ENCODE measurements at places on chromosomes 6 and 20.

DNA sequence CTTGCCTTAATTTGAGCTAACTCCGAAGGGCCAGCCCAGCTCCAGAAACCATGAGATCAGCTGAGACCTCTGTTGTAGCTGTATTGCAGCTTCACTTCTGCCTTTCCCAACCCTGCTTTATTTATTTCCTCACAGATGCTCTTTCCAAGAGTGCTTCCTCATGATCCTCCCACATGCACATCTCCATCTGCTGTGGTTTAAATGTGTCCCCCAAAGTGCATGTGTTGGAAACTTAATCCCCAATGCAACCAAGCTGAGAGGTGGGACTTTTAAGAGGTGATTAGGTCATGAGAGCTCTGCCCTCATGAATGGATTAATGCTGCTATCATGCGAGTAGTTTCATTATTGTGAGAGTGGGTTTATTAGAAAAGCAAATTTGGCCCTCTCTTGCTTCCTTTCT is 164.4 kb upstream of the TAB2 start:
- no peak for DNase-seq

DNA sequence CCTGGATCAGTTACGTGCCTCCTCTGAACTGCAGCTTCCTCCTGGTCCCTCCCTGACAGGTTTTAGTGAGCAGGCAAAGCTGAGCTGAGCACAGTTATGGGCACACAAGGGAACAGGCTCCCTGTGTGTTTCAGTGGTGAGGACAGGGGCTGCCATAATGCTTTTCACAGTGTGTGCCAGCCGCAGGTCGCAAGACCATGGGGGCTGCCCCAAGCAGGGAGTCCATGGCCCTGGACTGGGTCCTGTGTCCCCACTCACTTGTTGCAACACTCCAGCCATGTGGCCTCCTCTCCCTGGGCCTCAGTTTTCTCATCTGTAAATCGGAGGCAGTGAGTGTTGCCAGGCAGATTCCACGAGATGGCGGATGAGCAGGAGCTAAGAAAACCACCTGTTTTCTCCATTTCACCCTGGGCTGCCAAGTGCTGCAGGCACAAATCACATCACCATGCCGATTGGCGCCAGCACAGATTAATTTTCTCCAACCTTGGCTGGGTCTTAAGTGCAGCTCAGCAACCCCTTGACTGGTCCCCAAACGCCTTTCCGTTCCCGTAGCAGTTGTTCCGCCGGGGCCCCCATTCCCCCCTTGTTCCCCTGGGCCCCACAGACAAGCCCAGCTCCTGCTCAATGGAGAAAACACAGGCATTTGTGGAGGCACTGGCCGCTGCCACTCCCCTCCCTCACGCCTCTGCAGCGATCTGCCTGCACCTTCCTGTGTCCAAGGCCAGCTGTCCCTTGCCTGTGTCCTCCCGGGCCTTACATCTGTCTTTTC is 57.1 kb upstream of the NNAT start:
- DNase-seq, result no peak

- DNase-seq, result no peak
Observed at GRCh38 chr6:153787341-153787606, 251.8 kb upstream of the OPRM1 start.

- DNase-seq, result peak; percentile 40
Observed at GRCh38 chr20:38581013-38581412, at the start of gene ADIG. ADIG (plus strand) TSS chr20:38581197; CDS start chr20:38581251, 54 bp downstream.

DNA sequence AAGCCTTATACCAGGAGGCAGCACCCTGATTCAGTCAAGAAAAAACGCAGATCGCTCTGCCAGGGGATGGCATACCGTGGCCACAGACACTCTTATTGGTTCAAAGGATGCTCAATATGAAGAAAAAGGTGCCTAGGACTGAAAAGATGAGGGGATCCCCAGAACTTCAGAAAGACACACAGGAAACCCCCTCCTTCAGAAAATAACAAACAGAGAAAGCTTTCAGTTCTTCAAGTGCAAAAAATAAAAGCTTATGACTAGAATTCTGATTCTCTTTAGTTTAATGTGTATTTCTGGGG is 17.7 kb upstream of the MYB start:
- no peak for DNase-seq

- DNase-seq, result no peak
Observed at GRCh38 chr20:57630061-57630460, 9.8 kb upstream of the ZBP1 start.

Measured in fibroblast of skin of back (primary cell).